AG10803 (cell line): ENCODE measurements at places on chromosomes 16 and 17.

DNA sequence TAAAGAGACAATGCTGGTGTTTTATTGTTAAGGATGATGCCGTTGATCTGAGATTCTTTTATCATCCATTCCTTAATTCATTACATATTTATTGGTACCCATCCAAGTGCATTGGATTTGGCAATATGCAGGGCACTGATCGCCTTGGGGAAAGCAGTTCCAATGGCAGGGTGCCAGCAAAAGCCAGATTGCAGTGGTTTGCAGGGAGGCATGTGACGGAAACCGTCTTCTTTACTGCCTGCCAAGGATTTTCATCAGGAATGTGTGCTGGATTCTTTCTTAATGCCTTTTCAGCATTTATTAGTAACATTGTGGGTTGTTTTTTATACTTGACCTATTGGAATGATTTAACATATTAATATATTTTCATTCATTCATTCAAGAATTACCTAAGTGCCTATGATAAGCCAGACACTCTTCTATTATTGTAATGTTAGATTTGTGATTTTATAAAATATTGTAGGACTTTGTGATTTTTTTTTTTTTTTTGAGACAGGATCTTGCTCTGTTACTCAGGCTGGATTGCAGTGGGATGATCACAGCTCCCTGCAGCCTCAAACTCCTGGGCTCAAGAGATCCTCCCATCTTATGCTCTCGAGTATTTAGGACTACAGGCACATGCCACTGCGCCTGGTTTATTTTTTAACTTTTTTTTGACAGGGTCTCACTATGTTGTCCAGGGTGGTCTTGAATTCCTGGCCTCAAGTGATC is 93.4 kb upstream of the TNRC6A start:
- peak; percentile 99 for DNase-seq

GRCh38 chr17:633133-633532 is 81.5 kb downstream of the VPS53 start:
- DNase-seq: peak; percentile 21

GRCh38 chr17:52986056-52986662 is 827.6 kb upstream of the CA10 start:
- DNase-seq: no peak

- peak; percentile 67 for DNase-seq
These were observed 2.6 kb downstream of the COG4 start for GRCh38 chr16:70520612-70521297.

GRCh38 chr17:43701318-43701743 is 39.6 kb upstream of the MEOX1 start:
- peak; percentile 78 for DNase-seq
